ENCODE measurements at places on chromosomes 11 and 22.

GRCh38 chr11:64357904-64358535 lies 942 bp upstream of the RPS6KA4 start:
- DNase-seq = no peak

DNA sequence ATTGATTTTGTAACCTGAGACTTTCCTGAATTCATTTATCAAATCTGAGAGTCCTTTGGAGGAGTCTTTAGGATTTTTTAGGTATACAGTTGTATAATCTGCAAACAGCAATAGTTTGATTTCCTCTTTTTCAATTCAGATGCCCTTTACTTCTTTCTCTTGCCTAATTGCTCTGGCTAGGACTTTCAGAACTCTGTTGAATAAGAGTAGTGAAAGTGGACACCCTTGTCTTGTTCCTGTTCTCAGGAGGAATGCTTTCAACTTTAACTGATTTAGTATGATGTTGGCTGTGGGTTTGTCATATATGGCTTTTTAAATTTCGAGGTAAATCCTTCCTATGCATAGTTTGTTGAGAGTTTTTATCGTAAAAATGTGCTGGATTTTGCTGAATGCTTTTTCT lies 227.4 kb downstream of the CSNK2A3 start:
- DNase-seq = no peak

GRCh38 chr11:61626580-61627380 lies 45.9 kb upstream of the SYT7 start:
- no peak for DNase-seq

DNA sequence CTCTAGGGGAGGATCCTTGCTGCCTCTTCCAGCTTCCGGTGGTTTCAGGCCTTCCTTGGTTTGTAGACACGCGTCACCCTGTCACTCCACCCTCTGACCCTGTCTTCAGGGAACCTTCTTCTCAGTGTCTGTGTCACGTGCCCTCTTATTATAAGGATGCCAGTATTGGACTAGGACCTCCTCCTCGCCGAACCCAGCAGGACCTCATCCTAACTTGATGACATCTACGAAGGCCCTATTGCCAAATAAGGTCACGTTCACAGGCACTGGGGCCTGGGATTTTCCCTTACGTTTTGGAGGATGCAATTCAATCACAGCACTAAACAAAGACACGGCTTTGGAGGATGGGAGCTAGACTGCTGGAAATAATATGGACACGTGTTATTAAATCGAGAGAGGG lies 408.7 kb downstream of the BRD1 start:
- DNase-seq = no peak

- DNase-seq = no peak
Measured at GRCh38 chr11:69109101-69109500, 46.6 kb upstream of the SMIM38 start.

- no peak for DNase-seq
Measured at GRCh38 chr11:8584511-8584910, 9.5 kb downstream of the STK33 start.

GRCh38 chr11:82732734-82733443 lies 775 bp downstream of the FAM181B start:
- no peak for DNase-seq

DNA sequence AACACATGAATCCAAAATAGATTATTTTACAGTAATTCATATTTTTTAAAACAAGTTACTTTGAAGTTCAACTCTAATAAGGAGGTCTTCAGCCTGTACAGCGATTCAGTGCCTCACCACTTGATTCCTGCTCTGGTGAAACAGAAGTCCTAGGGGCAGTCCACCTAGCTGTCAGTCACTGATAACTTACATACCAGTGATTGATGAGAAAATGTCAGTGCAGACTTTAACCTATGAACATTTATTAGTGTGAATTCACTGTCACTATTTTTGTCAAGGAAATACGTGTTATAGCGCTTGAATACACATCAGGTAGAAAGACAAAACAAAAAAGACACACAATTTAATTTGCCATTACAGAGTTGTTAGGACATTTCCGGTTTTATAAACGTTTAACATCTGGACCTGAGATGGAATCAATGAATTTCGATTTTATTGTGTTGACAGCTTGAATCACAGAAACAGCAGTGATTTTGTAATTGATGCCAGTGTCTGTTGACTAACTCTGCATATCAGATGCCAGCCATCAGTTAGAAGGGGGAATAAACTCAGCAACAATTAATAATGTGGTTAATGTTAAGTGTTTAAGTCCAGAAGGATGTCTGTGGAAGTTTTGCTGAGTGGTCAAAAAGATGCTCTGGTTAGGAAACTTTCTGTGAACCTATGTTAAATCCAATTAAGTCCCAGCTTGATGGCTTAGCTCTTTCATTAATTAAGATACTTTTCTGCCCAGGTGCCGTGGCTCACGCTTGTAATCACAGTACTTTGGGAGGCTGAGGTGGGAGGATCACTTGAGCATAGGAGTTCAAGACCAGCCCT lies 34.5 kb downstream of the ELF5 start:
- DNase-seq = no peak

DNA sequence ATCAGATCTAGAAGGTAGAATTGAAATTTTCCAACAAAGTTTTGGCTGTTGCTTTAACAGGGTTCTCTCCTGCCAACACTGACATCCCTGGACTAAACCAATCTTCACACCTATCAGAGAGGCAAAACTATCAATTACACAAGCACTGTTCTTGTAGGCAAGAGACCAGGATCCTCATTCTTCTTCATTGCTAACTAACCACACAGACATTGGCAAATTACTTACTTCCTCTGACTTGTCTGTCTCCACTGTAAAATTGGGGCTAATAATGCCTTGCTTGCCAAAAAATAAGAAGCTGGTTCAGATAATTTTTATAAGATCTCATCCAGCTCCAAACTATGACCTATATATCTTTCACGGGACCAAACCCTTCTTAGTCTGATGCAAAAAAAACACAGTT lies 93.8 kb upstream of the DDI1 start:
- DNase-seq = no peak

DNA sequence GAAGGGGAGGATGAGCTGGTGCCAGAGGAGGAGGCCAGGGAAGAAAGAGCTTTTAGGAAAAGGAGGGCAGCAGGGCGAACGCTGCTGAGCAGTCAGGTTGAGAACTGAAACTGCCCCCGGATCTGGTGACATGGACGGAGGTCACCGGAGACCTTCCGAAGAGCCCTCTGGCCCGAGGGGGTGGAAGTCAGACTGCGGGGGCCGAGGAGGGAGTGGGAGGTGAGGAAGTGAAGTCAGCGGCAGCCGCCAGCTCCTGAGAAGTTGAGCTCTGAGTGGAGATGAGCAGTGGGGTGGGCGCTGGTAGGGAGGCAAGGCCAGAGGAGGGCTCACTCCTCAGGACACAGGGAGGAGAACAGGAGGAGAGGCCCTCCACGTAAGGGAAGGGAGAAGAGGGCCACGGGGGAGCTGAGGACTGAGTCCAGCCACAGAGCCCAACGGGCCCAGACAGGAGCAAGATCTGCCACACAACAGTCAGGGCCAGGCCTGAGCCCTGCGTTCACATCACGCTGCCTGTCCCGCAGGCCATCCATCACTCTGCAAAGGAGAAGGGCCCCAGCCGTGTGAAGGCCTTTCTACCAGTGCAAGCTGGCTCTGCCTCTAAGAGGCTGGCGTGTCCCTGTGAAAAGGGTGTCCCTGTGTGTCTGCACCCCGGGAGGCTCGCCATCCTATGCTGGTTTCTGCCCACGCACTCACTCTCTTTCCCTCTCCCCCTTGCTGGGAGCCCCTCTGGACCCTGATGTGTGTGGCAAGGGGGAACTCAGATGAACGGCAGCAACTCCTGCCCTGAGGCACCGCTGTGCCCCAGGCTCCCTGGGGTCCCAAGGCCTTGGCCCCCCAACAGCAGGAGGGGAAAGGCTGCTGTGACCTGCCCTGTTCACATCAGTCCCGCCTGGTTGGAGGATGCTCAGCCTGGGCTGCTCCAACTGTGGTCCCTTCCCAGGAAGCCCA lies 19.0 kb upstream of the LRRC32 start:
- DNase-seq = no peak

DNA sequence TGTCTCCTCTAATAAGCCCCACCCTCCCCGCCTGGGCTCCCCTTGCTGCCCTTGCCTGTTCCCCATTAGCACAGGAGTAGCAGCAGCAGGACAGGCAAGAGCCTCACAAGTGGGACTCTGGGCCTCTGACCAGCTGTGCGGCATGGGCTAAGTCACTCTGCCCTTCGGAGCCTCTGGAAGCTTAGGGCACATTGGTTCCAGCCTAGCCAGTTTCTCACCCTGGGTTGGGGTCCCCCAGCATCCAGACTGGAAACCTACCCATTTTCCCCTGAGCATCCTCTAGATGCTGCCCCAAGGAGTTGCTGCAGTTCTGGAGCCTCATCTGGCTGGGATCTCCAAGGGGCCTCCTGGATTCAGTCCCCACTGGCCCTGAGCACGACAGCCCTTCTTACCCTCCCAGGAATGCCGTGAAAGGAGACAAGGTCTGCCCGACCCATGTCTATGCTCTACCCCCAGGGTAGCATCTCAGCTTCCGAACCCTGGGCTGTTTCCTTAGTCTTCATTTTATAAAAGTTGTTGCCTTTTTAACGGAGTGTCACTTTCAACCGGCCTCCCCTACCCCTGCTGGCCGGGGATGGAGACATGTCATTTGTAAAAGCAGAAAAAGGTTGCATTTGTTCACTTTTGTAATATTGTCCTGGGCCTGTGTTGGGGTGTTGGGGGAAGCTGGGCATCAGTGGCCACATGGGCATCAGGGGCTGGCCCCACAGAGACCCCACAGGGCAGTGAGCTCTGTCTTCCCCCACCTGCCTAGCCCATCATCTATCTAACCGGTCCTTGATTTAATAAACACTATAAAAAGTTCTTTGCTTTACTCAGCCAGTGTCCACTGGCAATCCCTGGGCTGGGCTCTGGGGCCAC lies 14.4 kb downstream of the TSKU start:
- DNase-seq = no peak

- no peak for DNase-seq
Measured at GRCh38 chr22:17470880-17471500, 92.3 kb upstream of the SLC25A18 start.

DNA sequence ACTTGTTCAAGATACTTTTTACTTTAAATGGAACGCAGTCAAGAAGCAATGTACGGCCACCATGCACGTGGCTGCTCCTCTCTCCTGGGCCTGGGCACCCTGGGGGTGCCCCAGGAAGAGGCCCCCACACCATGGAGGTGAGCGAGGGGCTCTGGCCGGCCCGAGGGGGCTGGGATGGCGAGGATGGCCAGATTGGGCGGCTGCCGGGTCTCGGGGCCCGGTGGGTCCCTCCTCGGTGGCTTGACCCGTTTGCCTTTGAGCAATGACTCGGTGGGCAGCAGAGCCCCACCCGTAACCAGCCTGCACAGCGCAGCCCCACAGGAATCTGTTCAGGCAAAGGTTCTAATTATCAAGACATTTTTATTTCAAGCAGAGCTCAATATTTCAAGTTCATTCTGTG lies 167.4 kb downstream of the BRD1 start:
- no peak for DNase-seq

DNA sequence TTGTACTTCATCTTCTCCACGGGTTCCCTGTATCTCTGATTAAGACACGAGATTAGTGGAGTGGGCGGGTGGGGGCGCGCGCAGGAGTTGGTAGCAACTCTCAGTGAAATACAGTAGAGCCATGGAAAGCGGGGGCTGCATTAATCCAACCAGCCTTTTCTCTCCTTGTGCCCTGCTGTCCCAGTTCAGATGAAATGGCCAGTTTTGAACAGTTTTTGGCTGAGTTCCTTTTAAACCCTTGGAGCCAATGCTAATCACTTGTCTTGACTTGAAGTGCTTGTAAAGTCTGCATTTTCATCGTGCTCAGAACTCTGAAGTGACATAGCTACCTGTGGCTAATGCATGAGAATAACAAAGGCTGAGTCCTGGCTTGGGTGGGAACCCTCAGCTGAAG lies 734 bp upstream of the TMEM123 start:
- DNase-seq = no peak

DNA sequence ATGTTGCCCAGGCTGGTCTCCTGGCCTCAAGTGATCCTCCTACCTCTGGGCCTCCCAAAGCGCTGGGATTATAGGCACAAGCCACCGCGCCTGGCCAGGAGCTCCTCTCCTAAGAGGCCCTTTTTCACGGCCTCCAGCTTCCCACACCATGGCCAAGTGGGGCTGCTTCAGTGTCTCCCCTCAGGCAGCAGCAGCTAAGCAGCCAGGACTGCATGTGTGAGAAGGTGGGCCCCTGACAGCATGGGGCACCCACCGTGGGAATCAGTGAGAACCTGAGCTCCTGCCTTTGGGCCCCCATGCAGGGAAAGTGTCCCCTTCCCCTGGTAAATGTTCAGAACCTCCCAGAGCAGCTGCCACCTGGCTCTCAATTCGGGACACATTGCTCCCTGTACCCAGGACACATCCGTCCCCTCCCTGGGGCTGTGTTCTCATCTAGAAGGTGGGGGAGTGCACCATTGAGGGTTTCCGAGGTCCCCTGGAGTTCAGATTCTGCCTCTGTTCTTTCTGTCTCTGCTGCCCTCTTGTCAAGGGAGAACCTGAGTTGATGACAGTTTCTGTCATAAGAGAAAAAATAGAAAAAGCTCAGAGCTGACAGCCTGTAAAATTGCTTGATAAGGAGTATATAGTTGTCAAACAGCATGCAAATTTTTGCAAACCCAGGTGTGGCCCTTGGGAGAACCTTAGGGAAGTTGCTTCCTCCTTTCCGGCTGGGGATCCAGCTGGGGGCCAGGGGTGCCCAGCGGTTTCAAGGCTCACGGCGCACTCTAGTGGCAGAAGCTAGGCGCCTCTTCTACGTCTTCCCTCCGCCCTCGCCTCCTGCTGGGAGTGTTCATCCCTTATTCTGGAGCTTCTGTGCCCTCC lies 29.7 kb downstream of the FAM83F start:
- DNase-seq = peak; percentile 12

DNA sequence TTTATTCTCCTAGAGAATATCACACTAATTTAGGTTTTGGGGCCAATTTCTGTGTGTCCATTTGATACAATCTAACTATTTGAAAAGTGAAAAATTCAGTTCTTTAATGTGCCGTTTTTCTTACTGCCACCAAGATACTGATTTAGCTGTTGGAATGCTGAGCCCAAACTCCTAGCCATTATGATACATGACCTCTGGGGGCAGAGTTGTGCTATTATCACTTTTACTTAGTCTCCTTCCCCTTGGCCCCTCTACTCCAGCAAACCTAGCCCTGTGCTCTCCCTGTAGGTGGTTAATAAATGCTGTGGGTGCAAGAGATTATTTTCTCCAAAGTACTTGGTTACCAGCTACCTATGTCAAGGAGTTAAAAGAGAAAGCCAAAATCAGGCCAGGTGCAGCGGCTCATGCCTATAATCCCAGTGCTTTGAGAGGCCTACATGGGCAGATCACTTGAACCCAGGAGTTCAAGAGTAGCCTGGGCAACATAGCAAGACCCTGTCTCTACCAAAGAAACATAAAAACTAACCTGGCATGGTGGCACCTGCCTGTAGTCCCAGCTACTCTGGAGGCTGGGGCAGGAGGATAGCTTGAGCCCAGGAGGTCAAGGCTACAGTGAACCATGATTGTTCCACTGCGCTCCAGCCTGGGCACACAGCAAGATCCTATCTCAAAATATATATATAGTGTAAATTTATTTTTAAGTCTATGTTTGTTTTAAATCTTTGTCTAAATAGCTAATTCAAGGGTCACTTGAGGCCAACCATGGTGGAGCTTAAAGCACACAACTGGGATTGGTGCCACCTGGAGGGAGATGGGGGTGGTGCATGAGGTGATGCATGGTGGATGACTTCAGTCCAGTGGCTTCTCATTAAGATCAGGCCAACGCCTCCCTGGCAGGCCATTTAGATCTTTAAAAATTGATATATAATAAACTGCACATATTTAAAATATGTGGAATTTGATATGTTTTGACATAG lies 193.2 kb upstream of the PLET1 start:
- no peak for DNase-seq

Measured in activated naive CD4-positive, alpha-beta T cell (primary cell).